ENCODE measurements at places on chromosomes 12 and 14.

DNA sequence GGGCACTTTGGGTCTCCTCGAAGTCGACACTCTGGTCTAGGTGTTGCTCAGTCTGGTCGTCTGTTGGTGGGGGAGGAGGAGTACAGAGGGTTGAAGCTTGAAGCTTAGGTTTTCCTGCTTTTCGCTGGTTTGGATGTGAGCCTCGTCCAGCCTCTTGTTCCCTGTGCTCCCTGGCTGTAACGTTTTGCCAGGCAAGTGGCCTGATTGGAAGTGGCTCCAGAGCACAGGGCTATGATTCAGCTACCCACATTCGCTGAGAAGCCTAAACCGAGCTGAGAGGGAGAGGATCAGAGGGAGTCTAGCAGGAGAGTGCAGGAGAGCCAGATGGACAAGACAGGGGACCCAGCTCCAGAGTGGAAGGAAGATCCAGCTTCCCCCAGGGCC lies 6.1 kb downstream of the HOXC10 start:
- DNase-seq, result no peak

DNA sequence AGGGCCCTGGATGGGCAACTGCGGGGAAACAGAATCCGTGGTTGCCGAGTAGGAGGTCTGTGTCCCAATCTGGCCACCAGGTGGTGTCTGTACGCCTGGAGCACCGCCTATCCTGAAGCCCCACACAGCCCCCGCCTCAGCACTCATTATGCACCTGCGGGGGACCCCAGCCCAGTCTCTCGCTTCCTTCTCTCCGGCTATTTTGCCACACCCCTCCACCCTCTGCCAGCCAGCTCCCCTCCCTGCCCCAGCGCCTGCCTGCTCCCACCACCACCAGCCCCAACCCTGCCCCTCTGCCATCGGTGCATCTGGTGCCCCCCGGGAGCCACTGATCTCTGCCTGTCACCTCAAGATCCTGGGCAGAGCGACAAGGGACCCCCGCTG lies 2.2 kb upstream of the NXPH4 start:
- DNase-seq, result peak; percentile 71

- DNase-seq, result no peak
Measured at GRCh38 chr14:31461545-31461944, 4.2 kb upstream of the DTD2 start.

GRCh38 chr14:104656014-104656714 lies 33.3 kb upstream of the INF2 start:
- no peak for DNase-seq

GRCh38 chr12:48165089-48165981 lies 8.0 kb upstream of the ASB8 start:
- peak; percentile 78 for DNase-seq

DNA sequence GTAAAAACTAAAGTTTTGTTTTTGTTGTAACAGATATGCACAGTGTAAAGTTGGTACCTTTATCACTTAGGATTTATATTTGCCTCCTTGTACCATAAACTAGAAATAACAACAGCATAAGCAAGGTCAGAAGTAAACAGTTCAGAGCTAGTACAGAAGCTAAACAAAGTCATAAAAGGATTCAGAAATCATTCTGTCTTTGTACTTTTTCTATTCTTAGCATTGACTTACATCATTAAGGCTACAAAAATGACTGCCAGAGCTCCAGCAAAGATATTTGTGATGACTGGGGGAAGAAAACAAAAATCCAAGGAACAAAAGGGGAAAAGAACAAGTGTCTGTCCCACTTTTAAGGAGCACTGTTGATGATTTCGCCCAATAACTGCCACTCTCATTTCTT lies 347.2 kb downstream of the CCDC91 start:
- no peak for DNase-seq

- no peak for DNase-seq
Measured at GRCh38 chr12:117361347-117361751, at the start of gene NOS1. NOS1 (minus strand) TSS chr12:117361626; CDS start chr12:117331069, 30,557 bp downstream.

DNA sequence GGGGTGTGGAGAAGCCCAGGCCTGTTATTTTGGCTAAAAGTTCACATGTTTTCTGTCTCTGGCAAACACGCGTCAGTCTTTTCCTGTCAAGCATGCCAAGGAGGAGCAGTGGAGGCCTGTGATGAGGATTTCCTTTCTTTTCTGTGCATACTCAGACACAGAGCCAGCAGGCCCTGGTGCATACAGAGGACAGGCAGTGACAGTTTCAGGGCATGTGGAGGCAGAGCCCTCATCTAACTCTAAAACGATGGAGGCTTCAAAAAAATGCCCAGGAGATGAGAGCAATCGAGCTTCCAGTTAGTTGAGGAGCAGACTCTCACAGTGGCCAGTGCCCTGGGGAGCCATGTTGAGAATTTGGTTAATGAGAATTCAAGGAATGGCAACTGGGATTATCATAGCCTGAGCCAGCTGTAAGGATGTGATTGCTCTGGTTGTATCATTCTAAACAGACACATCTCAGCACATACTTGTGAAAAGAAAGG lies 66.5 kb downstream of the TRAFD1 start:
- no peak for DNase-seq

GRCh38 chr14:77158175-77158881 lies 16.7 kb upstream of the ZDHHC22 start:
- no peak for DNase-seq

- no peak for DNase-seq
Measured at GRCh38 chr12:51863363-51863932, 14.9 kb upstream of the FIGNL2 start.

GRCh38 chr12:57536597-57536942 lies 10.4 kb downstream of the DCTN2 start:
- DNase-seq, result no peak

- DNase-seq, result peak; percentile 22
Measured at GRCh38 chr12:44000309-44000952, 164.6 kb downstream of the TMEM117 start.

DNA sequence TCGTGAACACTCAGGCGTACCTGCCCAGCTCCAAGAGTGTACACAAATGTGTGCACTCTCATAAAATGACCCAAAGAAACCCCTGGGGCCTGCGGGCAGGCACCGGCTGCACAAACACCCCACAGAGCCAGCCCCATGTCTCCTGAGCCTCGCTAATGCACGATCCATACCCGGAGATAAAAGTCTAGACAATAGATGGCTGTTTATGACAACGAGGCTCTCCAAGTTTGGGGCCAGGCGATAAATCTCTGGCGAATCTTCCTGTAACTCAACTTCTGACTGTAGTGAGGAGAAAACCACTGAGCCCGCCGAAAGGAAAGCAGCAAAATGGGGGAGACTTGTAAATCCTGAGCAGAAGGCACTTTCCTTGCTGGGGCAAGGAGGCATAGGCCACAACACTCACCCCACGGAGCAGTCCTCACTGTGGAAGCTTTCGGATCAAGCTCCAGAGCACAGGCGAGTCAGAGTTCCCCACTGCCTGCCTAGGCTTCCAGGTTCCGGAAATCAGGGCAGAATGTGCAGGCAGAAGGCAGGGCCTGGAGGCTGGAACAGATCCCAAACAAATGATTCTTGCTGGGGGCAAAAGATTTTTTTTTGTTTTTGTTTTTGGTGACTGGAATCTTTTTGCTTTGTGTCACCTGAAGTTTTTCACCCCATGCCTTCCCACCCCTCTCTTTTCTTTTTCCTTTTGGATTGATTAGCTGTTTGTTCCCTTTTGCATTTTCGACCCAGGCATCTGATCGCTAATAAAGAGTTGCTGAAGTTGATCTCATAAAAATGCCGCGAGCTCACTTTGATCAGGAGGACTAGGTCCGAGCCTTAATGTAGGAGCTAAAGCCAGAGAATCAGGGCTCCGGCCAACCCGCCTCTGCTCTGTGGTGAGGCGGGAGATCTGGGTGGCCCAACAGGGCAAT lies 4.5 kb upstream of the HOXC11 start:
- DNase-seq, result no peak

GRCh38 chr12:64273527-64274403 lies 51.7 kb upstream of the KICS2 start:
- DNase-seq, result peak; percentile 24

DNA sequence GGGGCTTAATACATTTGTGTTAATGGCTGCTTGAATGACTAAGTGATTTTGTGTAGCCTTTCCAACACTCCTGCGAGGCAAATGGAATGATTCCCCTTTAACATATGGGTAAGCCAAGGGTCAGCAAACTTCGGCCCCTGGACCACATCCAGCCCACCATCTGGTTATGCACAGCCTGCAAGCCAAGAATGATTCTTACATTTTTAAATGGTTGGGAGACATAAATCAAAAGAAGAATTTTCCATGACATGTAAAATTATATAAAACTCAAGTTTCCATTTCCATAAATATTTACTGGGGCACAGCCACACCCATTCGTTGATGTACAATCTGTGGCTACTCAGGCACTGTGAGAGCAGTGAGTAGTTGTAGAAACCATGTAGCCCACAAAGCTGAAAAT lies 9.0 kb downstream of the SLC8B1 start:
- DNase-seq, result no peak

GRCh38 chr12:105696-106095 lies 39.1 kb downstream of the IQSEC3 start:
- DNase-seq, result no peak

- DNase-seq, result no peak
Measured at GRCh38 chr12:111445726-111446581, 40.2 kb downstream of the SH2B3 start.

- DNase-seq, result no peak
Measured at GRCh38 chr12:54708826-54709225, 60.7 kb upstream of the DCD start.

GRCh38 chr14:58238252-58239243 lies 6.1 kb upstream of the PSMA3 start:
- DNase-seq, result peak; percentile 63

DNA sequence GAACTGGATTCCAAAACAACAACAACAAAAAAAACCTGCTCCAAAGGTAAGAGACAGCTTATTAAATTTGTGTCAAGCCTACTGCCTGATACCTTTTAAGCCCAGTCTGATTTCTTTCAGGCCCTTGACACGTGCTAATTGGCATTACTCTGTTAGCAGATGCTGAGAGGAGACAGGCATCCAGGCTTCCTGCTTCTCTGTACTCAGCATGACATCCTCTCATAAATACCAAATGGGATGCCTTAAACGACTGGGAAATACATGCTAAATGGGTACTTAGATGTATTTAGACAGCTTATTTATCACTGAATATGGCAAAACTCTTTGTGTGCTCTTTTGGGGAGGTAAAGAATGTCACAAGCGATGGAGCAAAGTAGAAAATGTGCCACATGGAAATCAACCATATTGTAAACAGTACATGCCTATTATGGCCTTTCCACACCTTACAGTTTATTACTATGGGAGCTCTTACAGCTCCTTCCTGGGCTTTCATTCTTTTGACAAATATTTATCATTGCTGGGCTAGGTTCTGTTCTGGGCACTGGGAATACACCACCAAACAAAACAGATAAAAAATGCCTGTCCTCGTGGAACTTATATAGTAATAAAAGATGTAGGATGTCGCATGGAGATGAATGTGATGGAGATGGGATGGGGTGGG lies 11.5 kb upstream of the PCED1B start:
- DNase-seq, result no peak

DNA sequence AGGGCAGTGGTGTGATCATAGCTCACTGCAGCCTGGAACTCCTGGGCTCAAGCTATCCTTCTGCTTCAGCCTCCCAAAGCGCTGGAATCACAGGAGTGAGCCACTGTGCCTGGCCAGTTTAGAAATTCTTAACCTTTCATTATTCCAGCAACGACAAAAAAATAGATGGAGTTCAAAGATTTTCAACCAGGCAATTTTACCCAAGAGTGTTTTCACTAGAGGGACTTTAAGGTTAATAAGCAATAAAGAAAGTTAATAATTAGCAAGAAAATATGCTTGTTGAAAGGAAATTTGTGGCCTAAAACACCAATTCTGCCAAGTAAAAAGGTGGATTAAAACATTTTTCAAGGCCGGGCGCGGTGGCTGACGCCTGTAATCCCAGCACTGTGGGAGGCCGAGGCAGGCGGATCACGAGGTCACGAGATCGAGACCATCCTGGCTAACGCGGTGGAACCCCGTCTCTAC lies 14.8 kb downstream of the CDKL1 start:
- DNase-seq, result no peak

DNA sequence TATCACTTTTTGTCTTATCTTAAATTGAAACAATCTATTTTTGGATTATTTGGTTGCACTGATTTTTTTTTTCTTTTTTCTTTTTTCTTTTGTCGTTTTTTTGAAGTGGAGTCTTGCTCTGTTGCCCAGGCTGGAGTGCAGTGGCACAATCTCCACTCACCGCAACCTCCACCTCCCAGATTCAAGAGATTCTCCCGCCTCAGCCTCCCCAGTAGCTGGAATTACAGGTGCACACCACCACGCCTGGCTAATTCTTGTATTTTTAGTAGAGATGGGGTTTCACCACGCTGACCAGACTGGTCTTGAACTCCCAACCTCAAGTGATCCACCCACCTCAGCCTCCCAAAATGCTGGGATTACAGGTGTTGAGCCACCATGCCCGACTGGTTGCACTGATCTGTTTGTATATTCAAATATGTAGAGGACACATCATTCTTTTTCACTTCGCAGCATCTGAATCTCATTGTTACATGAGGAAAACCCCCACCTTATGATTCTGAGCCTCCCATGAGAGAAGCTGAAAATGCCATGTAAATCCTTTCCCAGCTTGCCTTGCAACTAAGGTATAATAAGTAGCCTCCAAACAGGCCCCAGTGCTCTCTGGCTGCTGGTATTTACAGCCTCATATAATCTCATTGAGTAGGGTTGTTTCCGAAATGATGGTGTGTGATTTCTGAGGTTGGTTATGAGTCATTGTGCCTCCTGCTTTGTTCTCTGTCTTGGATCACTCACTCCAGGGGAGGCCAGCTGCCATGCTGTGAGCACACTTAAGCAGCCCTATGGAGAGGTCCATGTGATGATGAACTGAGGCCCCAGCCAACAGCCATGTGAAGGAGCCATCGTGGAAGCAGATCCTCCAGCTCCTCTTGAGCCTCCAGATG lies 5.2 kb upstream of the HSP90B1 start:
- peak; percentile 28 for DNase-seq

GRCh38 chr12:112307317-112308011 lies 74.8 kb downstream of the HECTD4 start:
- no peak for DNase-seq

DNA sequence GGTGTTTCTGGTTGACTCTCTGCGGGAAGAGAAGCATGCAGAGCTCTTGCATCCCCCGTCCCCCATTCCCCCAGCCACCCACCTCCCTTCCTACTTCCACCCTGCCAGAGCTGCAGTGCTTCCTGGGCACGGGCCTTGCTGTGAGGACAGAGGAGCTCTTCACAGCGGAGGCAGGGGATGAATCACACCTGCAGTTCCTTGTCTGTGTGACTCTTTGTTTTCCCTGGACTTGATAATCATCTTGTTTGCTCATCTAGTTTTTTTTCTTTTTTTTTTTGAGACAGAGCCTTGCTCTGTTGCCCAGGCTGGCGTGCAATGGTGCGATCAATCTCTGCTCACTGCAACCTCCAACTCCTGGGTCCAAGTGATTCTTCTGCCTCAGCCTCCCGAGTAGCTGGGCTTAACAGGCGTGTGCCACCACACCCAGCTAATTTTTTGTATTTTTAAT lies 27.8 kb downstream of the ANKRD9 start:
- no peak for DNase-seq

DNA sequence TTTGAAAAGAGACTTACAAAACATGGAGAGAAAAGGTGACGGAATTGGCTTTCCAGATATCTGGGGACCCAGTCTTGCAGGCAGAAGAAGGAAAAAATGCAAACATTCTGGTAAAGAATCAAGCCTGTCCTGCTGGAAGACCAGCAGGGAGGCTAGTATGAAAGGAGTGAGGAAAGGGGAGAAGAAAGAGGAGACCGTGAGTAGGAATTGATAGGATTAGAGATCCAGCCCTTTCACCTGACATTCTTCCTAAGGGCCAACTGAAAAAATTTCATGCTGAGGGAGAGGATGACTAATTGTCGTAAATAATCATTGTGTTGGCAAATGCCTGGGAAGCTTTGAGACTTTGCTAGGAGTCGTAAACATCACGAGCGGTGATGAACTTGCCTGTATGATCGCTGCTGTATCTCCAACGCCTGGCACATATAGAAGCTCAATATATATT lies 12.1 kb downstream of the BHLHE41 start:
- DNase-seq, result no peak
